SK-N-DZ (cell line): ENCODE measurements at places on chromosomes 12 and 14.

DNA sequence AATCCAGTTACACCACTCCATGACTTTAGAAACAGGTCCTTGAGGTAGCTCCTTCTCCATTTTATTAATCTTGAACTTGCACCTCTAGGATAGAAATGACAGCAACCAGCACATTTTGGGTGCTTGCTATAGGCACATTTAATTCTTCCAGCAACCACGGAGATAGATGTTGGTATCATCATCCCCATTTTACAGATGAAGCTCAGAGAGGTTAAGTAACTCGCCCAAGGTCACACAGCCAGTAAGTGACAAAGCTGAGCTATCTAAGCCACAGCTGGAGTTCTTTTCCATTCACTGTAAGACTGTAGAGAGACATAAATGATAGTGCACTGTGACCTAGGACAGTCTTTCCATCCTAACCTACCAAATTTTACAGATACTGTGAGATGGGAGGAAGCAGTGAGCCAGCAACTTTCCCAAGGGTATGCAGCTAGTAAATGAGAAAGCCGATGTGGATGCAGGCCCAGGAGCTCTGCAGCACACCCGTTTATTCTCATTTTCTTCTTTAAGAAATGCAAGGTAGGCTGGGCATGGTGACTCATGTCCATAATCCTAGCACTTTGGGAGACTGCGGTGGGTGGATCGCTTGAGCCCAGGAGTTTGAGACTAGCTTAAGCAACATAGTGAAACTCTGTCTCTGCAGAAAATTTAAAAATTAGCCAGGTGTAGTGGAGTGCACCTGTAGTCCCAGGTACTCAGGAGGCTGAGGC, 103.2 kb downstream of the TBX5 start:
- DNase-seq, result no peak

- no peak for DNase-seq
These were observed 22.3 kb upstream of the GNS start for GRCh38 chr12:64781280-64782190.

- DNase-seq, result no peak
These were observed 131.4 kb upstream of the CNTN1 start for GRCh38 chr12:40560848-40561247.

GRCh38 chr14:50830932-50831725, at the start of gene NIN:
Gene NIN, minus strand, starts transcription at chr14:50831162. Its CDS starts 9,106 bp downstream, at chr14:50822056.
- peak; percentile 65 for DNase-seq

- no peak for DNase-seq
These were observed 163.4 kb upstream of the NOS1 start for GRCh38 chr12:117524806-117525205.

DNA sequence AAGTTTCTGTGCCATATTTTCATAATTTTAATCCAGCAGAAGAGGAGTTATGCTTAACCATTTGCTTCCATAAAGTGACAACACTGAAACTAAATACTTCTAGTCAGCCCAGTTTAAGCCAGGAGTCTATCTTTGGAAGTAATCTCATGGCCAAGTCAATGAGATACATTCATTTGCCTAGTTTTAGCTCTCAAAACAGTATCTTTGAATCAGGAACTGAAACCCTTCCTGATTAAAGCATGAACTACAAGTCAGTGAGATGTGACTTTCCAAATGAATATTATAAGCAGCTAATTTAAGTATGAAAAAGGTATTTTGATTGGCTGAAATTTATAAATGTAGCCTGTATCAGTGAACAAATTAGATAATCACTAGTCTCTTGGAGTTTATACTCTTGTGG, 491.5 kb downstream of the SLC6A15 start:
- no peak for DNase-seq

DNA sequence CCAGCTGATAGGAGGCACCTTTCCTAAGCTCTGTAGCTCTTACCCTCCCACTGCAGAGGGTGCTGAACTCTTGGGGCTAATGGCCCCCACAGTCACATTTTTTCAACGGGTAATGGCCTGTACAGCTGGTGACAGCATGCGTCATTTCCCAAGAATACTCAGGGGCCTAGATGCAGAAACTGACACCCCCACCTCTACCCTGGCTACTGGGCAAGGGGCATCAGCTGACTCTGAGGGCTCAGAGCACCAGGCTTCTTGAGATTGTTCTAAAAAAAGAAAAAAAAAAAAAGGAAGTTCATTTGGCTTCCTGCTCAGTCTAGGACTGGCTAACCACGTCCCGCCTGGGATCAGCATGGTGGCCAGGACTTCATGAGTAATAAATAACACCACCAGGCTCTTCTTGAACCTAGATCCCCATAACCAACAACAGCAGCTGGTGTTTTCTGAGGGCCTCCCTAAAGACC, 35.2 kb downstream of the ZFP36L1 start:
- DNase-seq, result no peak

- DNase-seq, result peak; percentile 34
These were observed 105.8 kb downstream of the PAH start for GRCh38 chr12:102811110-102811737.

DNA sequence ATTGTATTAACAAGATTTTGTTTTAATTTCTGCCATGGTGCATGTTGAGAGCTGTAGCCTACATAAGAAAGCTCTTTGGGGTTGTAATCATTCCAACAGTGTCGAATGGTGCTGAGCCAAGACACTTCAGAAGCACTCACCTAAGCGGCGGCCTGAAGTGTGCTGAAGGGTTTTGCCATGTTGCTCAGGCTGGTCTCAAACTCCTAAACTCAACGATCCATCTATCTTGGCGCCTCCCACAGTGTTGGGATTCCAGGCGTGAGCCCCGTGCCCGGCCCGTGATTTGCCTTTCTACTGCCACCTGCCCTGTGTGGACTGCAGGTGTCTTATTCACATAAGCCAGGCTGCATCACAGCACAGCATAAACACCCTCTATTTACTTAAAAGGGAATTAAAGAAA, 48.9 kb downstream of the AMN start:
- no peak for DNase-seq

- no peak for DNase-seq
These were observed 3.7 kb upstream of the CAMKK2 start for GRCh38 chr12:121300083-121300819.

DNA sequence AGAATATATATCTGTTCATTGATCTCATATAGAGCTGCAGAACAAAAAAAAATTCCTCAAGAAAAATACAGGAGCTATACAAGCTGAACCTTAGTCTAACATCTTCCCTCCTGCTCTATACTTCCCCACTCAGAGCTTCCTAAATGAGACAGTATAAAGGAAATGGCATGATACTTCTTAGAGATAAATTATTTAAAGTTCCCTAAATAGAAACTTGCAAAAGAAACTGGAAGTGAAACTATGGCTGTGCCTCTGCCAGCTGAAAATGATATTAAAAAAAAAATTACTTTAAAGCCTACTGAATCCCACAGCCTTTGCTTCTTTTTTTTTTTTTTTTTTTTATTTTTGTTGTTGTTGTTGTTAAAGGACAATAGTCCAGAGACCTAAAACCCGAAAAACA, 11.6 kb upstream of the NEK9 start:
- no peak for DNase-seq

DNA sequence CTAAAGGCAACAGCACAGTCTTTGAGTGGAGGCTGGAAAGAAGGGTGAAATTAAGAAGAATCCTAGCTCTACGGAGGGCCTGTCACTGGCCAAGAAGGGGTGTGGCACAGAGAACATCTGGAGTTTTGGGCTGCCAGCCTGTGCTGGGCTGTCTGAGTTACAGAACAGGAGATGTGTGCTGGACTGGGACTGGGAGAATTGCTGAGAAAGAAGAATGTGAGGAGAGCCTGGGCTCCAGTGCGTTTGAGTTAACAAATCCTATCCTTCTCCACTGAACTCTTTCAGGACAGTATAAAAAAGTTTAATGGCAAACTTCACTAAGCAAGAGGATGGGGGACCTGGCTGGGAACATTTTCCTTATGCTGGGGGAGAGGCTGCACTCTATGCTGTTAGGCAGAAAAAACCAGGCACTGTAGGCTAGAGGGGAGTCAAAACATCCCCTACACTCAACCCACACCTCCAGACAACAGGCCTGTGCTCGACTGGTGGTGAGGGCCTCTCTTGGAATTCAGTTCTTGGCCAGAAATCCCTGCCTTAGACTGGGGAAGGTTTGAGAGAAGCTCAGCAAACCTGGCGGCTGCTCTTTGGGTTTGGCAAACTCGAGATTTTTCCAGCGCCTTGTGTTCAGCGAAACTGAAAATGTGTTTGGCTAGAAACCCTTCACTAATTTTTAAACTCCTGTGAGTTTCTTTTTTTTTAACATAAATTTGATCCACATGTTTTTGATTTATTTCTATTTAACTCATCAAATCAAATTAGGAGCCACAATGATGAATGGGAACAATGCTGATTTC, 217.3 kb downstream of the MON2 start:
- no peak for DNase-seq

GRCh38 chr14:61128382-61129167, 147.5 kb downstream of the SLC38A6 start:
- DNase-seq, result no peak

GRCh38 chr12:10241727-10242126, 29.1 kb downstream of the GABARAPL1 start:
- DNase-seq, result no peak

GRCh38 chr12:102043928-102044327, 17.9 kb downstream of the WASHC3 start:
- no peak for DNase-seq

DNA sequence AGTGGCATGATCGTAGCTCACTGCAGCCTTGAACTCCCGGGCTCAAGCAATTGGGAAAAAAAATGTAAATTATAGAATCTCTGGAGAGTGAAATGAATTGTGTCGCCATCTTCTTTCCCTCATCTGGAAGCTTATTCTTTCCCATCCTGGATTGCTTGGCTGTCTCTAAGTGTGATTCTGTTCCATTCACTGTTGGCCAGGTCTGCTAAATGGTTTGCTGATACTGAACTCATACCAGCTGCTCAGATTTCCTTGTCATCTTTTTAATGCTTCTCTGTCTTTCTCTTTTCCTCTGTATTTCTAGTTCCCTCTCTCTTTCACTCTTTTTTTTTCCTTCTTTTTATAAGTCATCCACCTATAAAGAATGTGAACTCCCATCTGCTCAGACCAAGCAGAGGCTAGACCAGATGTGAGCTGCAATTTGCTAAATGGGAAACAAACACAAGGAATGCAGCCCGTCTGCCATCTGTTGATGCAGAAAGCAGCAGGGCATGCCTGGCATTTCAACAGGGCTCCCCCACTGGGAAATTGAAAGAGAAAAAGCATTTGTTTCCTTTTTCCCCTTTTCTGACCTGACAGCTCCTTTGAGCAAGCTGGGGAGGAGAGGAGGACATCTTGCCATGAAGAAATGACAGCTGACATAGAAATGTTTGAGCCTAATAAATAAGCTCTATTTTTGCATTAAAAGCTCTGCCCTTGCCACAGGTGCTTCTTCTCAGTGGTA, 1823.6 kb upstream of the FLRT2 start:
- no peak for DNase-seq

- DNase-seq, result no peak
These were observed 253.6 kb downstream of the ZFP36L1 start for GRCh38 chr14:68539241-68539737.

- no peak for DNase-seq
These were observed 218.1 kb upstream of the HMGA2 start for GRCh38 chr12:65606008-65606766.

- no peak for DNase-seq
These were observed 124.7 kb upstream of the METAP2 start for GRCh38 chr12:95349291-95349690.

- DNase-seq, result no peak
These were observed 268.1 kb downstream of the EGLN3 start for GRCh38 chr14:33682760-33683159.

- no peak for DNase-seq
These were observed 92.7 kb downstream of the ACACB start for GRCh38 chr12:109209082-109209481.

- DNase-seq, result no peak
These were observed 880.1 kb upstream of the FBXO33 start for GRCh38 chr14:40312296-40312695.

GRCh38 chr14:22830443-22831010, 840 bp downstream of the MRPL52 start:
- DNase-seq, result no peak

- DNase-seq, result no peak
These were observed 573.8 kb upstream of the TBX3 start for GRCh38 chr12:115257791-115258190.

GRCh38 chr12:56029666-56030293, 8.9 kb downstream of the IKZF4 start:
- peak; percentile 59 for DNase-seq

GRCh38 chr12:113932381-113933196, 33.5 kb downstream of the RBM19 start:
- DNase-seq, result peak; percentile 38

DNA sequence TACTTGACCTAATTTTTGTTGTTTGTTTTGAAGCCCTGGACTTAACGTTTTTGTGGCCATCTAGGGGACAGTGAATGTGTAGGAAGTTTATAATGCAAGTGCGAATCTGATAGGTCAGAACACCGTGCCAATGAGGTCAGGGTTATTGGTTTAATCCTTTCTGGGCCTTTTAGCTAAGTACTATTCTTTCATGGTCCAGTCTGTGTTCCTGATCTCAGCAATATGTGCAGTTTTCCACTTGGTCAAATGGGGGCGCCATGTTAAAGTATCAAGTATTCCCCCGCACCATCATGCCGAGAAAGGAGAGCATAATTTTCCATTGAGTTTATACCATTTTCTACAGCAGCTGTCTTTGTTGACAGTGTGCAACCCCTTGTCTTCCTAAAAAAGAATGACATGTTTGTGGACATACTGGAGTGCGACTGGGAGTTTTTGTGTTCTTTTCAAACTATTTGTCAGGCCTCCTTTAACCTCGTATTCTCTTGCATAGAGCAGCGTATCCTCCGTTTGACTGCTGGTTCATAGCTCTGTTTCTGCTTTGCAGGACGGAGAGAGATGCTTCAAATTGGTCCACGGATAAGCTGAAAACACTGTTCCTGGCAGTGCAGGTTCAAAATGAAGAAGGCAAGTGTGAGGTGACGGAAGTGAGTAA, 1.3 kb downstream of the AHSA1 start:
- DNase-seq, result peak; percentile 46

DNA sequence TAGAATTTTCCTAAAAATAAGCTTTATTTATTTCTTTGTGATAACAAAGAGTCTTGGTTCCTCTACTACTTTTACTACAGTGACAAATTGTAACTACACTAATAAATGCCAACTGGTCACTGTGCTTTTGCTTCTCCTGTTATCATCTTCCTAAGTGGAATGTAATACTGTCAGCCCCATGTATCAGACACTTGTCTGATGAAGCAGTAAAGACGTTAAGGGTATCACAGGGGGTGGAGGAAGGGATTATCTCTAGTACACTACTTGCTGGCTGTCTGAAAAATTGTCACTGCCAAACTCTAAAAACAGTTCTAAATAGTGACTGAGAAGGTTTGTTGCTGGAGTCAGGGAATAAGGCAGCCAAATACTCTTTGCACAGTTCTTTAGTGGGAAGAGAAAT, 11.3 kb downstream of the ASB8 start:
- DNase-seq, result no peak
